ENCODE measurements at places on chromosomes 16 and 17.
A peak's percentile ranks its signal among the peaks of the same experiment; 100 is the strongest.

DNA sequence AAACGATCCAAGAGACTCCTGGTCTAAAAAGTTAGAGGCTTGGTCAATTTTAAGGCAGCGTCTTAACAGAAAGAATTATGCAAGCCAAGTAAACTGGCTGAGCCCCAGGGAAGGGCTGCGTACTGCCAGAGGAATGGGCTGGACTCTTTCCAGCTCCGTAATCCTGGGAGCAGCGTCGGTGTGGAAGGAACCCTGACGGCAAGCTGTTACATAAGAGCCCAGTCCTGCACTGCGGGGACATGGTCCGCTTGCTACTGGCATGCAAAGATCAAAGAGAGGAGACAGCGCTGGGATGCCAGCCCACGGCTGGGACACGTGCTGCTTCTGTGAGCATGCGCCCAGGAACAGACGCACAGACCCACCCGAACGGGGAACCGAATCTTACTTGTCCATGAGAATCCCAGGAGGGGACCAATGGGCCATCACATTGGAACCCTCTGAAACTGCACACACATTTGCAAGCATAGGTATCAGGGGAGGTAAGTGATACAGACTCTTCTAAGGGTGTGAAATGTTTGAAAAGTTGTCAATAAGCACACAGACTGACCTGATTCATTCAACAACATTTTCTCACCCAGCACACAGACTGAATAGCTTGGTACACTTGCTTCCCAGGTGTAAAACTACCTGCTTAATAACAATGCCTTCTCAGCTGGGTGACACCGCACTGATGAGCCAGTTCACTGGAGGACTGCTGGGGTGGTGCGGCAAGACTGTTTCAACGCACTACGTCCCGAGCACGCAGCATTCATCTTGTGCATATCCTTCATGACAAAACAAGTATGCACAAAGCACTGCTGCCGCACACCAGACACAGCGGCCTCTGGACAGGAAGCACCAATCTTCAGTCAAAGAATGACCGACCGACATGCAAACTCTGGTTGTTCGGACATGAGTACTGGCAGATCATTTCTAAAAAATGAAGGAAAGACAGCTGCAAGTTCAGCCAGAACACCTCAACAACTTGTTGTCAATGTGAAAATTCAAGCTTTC is 94.9 kb downstream of the ANKRD11 start:
- DNase-seq: no peak

DNA sequence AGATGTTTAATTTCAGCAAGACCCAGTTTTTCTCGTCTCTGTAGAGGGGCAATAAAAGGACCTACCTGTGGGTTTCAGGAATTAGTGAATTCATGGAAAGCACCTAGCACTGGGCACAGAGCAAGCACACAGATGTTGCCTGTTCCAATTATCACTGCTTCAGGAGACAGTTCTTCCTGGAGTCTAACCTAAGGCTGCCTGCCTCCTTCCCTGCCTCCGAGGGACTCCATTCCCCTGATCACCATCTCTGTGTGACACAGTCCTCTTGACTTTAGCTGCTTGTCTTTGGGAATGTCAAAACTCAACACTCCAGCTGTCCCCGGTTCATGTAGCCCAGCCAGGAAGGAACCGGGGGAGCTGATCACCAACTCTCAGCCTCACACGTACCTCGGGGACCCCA is 474.9 kb downstream of the SLC39A11 start:
- no peak for DNase-seq

DNA sequence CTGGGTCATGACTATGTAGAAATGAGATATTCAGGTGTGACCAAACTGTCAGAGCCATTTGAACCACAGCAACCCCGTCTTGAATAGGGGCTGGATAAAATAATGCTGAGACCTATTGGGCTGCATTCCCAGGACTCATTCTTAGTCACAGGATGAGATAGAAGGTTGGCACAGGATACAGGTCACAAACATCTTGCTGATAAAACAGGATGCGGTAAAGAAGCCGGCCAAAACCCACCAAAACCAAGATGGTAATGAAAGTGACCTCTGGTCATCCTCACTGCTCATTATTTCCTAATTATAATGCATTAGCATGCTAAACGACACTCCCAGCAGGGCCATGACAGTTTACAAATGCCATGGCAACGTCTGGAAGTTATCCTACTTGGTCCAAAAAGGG is 545.5 kb downstream of the TMEM114 start:
- DNase-seq: no peak

GRCh38 chr16:1474796-1475551 is at the start of gene CLCN7:
TSS of gene CLCN7 (minus strand) at chr16:1475028. CDS start at chr16:1474974, 54 bp downstream.
- peak; percentile 93 for DNase-seq

- DNase-seq: peak; percentile 81
Measured at GRCh38 chr17:76547183-76547641, 7.4 kb downstream of the PRCD start.

Measured in suppressor macrophage treated with lipopolysaccharide for 4 hours (primary cell).